ENCODE measurements at places on chromosomes 13 and 19. TPM values are rescaled to one million over a fixed set of nuclear protein-coding genes. Genes with fewer than 3 reads are reported as not detected.

The ZNF446 gene
- 12.2 TPM for total RNA-seq

The DENND1C gene
- total RNA-seq = 0.28 TPM

The ATP4B gene
- not detected for total RNA-seq

The FCER2 gene
- not detected for total RNA-seq

The B9D2 gene
- 34.5 TPM for total RNA-seq

The ZNF653 gene
- 5.9 TPM for total RNA-seq

The ZNF723 gene
- not detected for total RNA-seq

The THAP8 gene
- total RNA-seq = 6.4 TPM

The ZSCAN5B gene
- total RNA-seq = not detected

The C19orf67 gene
- not detected for total RNA-seq

The CLEC4M gene
- 0.03 TPM for total RNA-seq
